Colonic mucosa (tissue), 4 donors: ENCODE measurements at places on chromosomes 11 and 22. TPM values are rescaled to one million over a fixed set of nuclear protein-coding genes. Genes with fewer than 3 reads are reported as not detected.

DNA sequence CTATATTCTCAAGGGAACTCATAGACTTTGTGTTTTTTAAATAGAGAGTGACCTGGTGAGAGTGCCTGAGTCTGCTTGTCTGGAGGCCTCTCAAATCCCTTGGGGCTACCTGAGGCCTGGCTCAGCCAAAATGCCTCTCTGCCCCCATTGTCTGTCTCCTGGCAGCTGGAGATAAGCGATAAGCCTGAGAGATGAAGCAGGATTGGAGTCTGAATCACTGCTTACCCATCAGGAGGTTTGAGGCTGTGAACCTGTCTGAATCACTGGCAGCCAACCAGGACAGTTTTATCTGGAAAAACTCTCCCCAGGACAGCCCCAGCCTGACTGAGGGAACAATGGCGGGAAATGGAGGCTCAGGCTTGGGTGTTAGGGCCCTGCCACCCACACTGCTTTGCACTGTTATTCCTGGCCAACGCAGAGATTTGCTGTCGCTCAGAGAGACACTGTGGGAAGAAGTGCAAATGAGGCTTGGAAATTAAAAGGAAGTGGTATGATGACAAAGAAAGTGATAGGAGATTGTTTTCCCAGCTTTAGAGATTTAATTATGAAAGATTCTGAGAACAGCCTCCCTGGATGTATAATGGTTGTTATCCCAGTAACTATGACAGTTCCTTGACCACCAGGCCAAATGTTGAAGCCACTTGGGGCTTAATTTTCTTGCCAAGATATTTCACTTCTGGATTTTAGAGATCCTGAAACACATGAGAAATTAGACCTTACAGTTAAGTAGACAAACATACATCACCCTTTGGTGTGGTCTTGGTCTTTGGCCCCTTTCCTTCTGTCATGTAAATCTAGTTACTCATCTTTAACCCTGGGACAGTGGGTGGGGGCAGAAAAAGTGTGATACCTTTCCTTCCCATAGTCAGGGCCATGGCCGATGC, 102.1 kb downstream of the RASSF10 start:
- no peak for DNase-seq

DNA sequence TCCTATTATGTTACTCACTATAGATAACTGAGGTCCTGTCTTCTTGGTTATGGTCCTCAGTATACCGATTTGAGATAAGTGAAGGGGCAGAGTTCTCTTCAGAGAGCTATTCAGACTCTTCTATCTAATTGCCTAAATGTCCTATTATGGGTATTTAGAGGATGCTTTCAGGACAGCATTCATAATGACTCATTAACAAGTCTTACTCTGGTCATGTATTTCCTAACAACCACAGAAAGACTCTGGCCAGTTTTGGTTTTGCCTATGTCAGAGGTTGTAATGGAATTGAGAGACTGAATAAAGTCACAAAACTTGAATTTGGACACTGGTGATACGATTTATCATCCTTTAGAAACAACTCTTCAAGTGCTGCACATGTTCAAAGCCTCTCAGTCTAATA, 1233.0 kb downstream of the JRKL start:
- no peak for DNase-seq

DNA sequence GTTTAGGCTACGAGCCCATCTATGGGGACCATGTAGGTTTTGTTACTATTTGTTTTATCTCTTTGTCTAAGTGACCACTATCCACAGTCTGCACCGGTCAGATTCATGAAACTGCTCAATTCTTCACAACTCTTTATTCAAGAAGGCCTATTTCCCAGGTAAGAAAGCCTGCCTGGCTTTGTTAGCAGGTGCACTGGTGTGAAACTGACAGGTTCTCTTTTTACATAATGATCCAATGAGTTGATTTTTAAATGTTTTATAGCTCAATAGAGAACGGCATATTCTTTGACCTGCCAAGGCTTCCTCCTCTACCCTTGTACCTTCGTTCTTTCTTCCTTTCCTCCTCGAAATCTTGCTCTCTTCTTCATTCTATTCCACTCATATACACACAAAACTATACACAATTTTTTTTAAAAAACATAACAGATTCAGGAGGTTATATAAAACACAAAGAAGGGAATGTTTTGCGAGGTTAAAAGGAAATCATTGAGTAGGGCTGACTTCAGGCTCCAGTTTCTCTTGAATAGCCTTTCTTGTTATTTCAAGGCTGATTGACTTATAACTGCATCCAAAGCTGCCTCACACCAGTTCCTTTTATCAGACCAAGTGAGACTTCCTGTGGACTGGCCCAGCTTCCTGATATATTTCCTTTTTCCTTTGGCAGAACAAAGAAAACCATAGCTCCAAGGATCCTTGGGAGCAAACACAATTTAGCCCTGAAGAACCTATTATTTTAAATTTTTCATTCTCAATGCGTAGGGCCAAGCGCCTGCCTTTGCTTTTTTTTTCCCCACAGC, 11.4 kb downstream of the FLI1 start:
- no peak for DNase-seq

- DNase-seq, result no peak
Measured at GRCh38 chr22:33869946-33870345, 50.3 kb downstream of the LARGE1 start.

DNA sequence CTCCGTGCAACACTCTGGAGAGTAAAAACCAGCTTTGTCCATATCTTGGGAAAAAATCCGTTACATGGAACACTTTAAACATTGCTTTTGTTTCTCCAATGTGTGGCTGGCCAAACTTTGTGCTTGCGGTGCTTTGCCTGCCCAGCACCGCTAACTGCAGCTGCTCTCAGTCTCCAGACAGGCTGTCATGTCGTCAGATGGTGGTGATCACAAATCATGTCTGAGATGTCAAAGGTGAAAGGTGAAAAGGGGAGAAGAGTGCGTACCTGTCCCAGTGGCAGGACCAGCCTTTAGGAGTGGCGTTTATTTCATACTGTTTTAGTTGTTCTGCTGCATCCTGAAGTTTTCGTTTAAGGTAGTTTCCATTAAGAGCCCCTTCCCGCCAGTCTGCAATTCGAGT, 17.1 kb upstream of the AGBL2 start:
- no peak for DNase-seq

GRCh38 chr11:18371279-18371678, 23.1 kb upstream of the LDHA start:
- no peak for DNase-seq

DNA sequence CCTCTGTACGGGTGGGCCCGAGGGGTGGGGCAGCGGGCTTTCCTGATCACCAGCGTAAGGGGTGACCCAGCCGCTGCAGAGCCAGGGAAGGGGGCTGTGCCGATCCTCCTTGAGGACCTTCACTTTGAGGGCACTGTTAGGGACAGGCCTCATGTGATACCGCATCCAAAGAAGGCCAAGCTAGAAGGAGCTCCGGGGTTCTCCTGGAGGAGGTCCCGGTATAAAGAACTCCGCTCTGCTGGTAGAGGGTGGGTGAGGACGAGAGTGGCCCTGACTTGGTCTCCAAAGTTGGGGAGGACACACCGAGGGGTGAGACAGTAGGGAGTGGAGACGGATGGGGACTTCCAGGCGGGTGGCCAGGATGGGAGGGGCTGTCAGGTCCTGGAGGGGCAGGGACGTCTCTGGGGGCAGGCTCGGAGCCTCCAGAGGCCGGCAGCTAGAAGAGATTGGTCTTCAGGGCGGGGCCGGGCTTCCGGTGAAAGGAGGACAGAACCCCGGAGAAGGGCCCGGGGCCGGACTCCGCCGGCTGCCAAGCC, 4.6 kb downstream of the PHOX2A start:
- peak; percentile 63 for DNase-seq

DNA sequence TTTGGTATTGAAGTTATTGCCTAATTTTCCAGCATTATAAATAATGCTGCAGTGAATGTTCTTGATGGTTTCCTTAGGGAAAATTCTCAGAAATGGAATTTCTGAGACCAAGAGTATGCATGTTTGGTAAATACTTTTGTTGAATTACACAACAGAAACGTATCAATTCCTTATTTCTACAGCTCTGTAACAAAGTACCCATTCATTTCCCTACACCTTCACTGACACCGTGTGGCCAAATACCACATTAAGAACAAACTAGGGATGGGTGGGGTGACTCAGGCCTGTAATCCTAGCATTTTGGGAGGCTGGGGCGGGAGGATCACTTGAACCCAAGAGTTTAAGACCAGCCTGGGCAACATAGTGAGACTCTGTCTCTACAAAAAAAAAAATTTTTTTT, 21.8 kb downstream of the MCAM start:
- no peak for DNase-seq

DNA sequence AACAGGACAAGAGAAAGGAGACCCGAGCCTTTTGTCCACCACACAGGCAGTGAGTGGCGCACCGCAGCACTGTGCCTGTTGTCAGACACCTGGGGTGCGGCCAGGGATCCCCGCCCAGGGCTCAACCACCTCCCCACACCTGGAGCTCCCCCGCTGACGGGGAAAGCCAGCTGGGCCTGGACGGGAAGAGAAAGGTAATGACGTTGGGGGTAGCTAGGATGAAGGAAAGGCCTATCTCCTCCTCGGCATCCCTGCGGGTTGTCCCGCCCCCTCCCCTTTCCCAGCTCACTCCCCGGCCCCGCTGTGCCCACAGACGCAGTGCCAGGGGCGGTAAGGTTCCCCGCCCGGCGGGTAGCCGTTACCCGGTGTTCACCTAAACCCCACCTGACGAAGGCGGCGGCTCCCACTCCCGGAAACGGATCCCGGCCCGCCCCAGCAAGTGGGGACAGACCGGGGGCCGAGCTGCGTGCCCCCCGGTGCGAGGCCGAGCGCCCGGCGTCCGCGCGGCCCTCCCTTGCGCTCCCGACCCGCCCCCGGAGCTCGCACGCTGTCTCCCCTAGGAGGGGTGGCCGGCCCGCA, 495 bp downstream of the HYOU1 start:
- peak; percentile 56 for DNase-seq

- DNase-seq, result no peak
Measured at GRCh38 chr11:113613619-113614018, 92.5 kb downstream of the TMPRSS5 start.

GRCh38 chr11:35274909-35275785, 136.2 kb downstream of the CD44 start:
- peak; percentile 57 for DNase-seq

- DNase-seq, result no peak
Measured at GRCh38 chr22:46651316-46651715, 31.1 kb downstream of the GRAMD4 start.

GRCh38 chr22:27780161-27780575, 21.4 kb downstream of the MN1 start:
- no peak for DNase-seq

GRCh38 chr11:74278721-74279161, 32.7 kb downstream of the P4HA3 start:
- no peak for DNase-seq

DNA sequence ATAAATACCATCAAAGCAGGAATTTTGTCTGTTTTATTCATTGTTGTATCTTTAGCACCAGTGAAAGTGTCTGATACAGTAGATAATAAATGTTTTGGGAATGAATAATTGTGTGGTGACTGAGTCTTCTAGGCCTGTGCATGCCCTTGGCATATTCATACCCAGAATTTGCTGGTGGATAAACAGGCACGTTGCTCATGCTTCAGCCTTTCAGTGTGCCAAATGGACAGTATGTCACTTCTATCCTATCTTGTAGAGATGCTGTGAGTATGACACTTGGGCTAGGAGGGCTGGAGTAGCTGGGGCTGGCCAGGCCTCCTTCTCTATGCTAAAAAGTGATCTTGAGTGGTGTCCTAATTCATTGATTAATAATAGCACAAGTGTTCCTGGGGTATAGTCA, 287.3 kb upstream of the DDI1 start:
- DNase-seq, result no peak

- DNase-seq, result no peak
Measured at GRCh38 chr11:102776454-102776853, 4.0 kb downstream of the MMP10 start.

GRCh38 chr22:44926491-44927415, 83.1 kb downstream of the PHF21B start:
- no peak for DNase-seq

DNA sequence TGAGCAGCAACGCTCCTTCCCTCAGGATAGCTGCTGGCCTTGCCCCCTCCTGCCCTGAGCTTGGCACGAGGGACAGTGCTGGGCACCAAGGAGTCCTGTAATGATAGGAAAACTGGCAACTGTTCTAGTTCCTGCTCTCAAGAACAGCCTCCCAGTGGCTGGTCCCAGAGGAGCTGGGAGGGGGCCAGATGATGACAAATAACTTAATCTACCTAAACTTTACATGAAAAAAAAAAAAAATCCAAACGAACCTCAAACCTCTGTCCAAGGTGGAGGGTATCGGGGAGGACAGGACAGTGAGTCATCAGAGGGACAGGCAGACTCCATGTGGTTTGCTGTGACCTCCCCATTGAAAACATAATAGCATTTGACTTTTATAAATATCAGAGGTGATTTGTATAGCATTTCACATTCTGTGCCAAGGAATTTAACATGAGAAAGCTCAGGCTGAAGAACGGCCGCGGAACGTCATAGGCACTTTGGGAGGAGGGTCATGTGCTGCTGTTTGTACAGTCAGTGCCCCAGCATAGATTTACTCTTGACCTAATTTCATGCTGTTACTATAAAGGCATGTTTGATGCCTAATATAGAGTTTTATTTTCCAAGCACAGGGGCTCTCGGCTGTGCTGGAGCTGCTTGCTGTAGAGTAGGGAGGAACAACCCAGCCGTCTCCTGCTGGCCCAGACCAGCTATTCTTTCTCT, 98.2 kb upstream of the NNMT start:
- no peak for DNase-seq

DNA sequence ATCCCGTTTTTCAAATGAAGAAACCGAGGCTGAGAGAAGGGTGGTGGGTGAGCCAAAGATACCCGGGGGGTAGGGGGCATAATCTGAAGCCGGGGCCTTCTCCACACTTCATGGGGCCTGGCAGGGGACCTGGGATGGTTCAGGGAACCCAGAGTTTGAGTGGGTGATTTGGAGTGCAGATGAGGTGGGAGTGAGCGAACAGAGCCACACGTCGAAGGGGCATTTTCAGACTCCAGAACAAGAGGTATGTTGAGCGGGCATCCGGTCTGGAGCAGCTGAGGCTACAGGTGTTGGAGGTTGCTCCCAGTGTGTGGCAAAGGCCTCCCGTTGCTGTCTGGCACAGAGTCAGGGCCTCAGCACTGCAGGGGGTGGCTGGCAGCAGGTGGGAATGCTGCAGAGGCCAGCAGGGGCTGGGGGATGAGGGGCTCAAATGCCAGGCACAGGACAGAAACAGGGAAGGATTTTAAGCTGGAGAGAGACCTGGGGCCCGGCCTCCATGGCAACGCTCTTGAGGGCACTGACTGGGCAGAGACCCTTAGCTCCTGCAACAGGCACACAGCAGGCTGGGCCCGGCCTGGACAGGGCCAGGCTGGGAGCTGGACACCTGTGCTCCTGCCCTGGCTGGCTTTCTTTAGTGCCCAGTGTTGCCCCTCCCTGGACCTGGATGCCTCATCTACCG, 46.2 kb downstream of the WNT11 start:
- DNase-seq, result no peak

GRCh38 chr11:41609511-41609910, 150.1 kb upstream of the LRRC4C start:
- DNase-seq, result no peak

The LRRC56 gene
- total RNA-seq, result 2.8 TPM

The RAB3IL1 gene
- 5.9 TPM for total RNA-seq

The MPZL2 gene
- total RNA-seq, result 58.8 TPM

The VPS26B gene
- total RNA-seq, result 41.4 TPM

The ARHGEF17 gene
- 8.6 TPM for total RNA-seq
